MCF 10A (cell line): ENCODE measurements at places on chromosomes 4 and X.

- no peak for DNase-seq
- H3K27me3 ChIP-seq = peaks cover 17% of the 10 kb centered on the region
- H3K4me1 ChIP-seq = no peaks in the 10 kb centered on the region
- H3K27ac ChIP-seq = no peak overlapping the region
Observed at GRCh38 chrX:14584548-14584947, 55.2 kb downstream of the GLRA2 start.

DNA sequence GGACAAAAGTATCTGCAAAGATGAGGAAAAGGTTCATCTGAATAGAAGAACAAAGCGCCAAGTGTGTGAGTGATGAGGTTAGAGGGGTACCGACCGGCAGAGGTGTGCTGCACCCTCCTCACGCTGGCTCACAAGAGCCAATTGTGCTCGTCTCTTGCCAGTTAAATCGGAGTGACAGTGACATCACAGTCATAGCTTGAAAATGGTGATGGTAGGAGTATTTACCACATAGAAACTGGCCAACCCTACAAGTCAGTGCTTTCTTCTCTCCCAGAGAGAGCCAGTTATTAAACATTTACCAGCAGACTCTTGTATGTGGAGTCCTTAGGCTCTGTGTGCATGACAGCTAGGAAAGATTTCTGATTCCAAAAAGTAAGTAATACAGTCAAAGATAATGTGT lies 32.4 kb downstream of the CLDN22 start:
- H3K27ac ChIP-seq = no peak overlapping the region
- H3K4me1 ChIP-seq = no peaks in the 10 kb centered on the region
- no peak overlapping the region for H3K4me3 ChIP-seq
- DNase-seq = no peak

DNA sequence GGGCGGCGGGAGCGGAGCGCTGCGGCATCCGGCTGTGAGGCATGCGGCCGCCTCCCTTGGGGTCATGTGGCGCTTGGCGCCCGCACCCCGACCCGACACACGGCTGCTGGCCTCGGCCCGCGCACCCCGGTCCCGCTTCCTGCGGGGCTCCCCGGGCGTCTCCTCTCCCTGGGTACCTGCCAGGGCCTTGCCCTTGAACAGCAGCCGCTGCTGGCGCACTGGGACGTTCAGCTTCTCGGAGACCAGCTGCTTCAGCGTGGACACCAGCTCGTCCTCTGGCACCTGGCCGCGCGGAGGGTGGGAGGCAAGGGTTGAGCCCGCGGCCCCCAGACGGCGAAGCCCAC lies 391 bp downstream of the UBL4A start:
- DNase-seq = peak; percentile 13
- H3K36me3 ChIP-seq = peaks cover 24% of the 10 kb centered on the region
- no peak overlapping the region for H3K27ac ChIP-seq
- H3K4me1 ChIP-seq = peaks cover 7% of the 10 kb centered on the region
- H3K4me3 ChIP-seq = peak overlapping the region; percentile 52

DNA sequence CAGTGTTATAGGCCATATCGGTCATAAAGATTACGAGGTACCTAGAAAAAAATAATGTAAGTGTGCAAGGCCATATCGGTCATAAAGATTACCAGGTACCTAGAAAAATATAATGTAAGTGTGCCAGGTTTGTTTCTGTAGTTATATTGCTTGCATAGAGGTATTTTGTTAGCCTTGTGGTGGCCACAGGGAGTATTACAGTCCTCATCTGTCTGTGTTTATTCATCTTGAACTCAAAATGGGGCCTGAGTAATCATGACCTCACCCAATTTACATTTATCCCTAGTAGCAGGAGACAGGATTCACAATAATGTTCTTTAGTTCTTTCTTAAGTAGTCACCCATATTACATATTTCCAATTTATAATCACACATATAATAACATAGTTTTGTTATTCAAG lies 459.7 kb downstream of the MID1IP1 start:
- peaks cover 5% of the 10 kb centered on the region for H3K4me1 ChIP-seq
- H3K27ac ChIP-seq = no peak overlapping the region
- H3K4me3 ChIP-seq = no peak overlapping the region
- no peaks in the 10 kb centered on the region for H3K27me3 ChIP-seq
- no peak for DNase-seq

GRCh38 chr4:80216100-80216761 lies 18.9 kb downstream of the PRDM8 start:
- DNase-seq = no peak
- H3K4me3 ChIP-seq = no peak overlapping the region
- peaks cover 15% of the 10 kb centered on the region for H3K4me1 ChIP-seq
- no peak overlapping the region for H3K27ac ChIP-seq
- H3K36me3 ChIP-seq = peaks cover 6% of the 10 kb centered on the region

DNA sequence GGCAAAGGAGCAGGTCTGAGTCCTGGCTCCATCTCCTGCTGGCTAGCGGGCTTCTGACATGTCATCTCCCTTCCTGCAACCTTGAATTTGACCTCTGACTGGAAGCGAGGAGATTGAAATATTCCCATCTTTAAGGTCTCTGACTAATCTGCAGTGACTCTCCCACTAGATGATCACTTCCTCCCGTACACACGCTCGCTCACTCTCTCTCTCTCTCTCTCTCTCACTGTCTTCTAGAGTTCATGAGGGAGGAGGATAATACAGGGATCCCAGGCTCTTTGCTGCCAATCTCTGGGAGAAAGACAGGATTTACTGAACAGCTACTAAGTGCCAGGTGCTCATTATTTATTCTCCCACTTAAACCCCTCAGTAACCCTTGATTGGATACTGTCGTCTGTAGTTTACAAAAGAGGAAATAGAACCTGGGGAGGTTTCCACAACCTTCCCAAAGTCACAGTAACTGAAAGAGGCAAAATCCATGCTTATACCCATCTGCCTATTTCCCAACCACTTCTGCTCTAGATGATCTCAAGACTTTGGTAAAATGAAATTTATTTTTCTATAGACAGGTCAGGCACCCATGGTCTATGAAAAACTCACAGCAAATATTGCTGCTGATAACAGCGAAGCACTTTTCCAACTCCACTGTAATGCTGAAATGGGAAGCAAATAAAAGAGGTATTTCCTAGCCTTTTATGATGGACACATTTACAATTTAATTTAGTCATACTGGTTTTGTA lies 193.5 kb upstream of the C1QTNF7 start:
- no peaks in the 10 kb centered on the region for H3K36me3 ChIP-seq
- H3K27ac ChIP-seq = no peak overlapping the region
- peak; percentile 62 for DNase-seq
- H3K27me3 ChIP-seq = no peaks in the 10 kb centered on the region
- H3K4me3 ChIP-seq = no peak overlapping the region
- H3K4me1 ChIP-seq = peaks cover 17% of the 10 kb centered on the region

DNA sequence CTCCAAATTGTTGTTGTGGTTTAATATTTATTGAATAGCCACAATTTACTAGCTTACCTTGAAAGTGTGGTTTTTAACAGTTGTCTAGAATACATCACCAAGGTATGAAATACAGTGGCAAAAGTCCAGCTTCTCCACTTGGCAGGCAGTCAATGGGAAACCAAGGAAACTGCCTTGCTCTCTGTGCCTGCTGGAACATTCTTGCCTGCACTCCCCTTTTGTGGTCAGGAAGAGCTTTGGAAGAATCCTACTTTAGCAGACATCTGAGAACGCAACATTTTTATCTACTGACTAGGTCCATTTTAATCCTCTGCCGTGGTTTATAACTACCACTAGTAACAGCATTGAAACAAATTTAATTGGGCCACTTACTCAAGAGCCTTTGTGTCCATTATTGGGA lies 64.5 kb downstream of the TENM3 start:
- peak overlapping the region; percentile 90 for H3K27ac ChIP-seq
- H3K4me3 ChIP-seq = peak overlapping the region; percentile 31
- peaks cover 22% of the 10 kb centered on the region for H3K4me1 ChIP-seq
- no peaks in the 10 kb centered on the region for H3K27me3 ChIP-seq

DNA sequence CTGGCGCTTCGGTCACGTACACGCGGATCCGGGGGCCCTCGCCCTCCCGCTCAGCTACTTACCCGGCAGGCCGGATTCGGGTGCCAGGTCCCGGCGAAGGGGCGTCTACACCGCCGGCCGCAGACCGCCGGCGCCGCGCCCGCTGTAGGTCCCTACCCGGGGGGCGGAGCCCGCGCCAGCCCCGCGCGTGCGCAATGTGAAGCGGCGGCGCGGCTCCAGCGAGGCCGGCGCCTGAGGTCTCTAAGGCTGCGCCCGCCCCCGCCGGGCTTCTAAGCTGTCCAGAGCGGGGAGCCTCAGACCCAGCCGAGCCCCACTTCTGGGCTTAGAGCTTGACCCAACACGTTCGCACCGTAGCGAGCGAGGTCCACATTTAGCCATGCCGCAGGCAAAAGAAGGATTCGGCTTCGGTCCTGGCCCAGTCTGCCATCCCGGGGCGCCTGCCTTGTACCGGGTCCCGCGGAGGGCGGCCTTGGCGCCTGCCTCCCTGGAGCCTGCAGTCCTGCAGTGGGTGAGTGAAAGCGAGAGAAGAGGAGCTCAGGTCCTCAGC lies at the start of gene ZNF518B:
Gene ZNF518B (minus strand): TSS at position 172 of the 547 bp plus-strand sequence. CDS start 11,098 bp downstream, outside the sequence.
- no peaks in the 10 kb centered on the region for H3K27me3 ChIP-seq
- peak within 1 kb of the TSS; percentile 51 for H3K4me3 ChIP-seq
- H3K4me1 ChIP-seq = no peaks in the 10 kb centered on the region
- no peak within 1 kb of the TSS for H3K27ac ChIP-seq
